ENCODE measurements at places on chromosomes 5 and 9. TPM values are rescaled to one million over a fixed set of nuclear protein-coding genes. Genes with fewer than 3 reads are reported as not detected.

DNA sequence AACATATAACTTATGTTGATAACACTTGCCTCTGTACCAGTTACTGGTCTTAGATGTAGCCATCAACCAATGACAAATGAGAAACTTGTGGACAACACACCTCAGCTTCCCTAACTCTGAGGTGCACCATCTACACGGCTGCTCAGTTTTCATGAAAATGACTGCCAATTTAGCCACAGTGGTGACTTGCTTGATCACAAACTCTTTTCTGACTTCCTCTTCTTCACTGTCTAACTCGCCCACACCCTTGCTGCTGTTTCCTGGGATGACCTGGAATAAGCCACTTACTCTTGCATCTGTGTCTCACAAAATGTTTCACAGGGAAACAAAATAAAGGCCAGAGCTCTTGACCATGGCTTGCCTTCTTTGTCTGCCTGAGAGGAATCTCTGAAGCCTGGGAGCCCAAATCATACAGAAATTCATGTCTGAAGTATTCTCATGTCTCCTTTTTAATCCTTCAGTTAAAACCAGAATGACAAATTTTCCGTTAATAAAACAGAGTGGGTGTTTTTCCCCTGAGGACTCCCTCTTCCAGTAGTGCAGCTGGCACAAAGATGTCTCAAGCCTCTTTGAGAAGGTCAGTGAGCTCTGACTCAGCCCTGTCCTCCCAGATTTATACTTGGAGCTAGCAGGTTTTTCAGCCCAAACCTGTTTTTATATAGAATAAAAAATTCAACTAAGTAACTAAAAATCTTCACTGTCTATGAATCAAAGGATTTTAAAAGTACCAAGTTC is 126.5 kb upstream of the PAM start:
- no peak for DNase-seq

GRCh38 chr9:138080979-138081378 is 203.4 kb downstream of the CACNA1B start:
- DNase-seq = no peak

Gene TSSK1B
- polyA plus RNA-seq = not detected

DNA sequence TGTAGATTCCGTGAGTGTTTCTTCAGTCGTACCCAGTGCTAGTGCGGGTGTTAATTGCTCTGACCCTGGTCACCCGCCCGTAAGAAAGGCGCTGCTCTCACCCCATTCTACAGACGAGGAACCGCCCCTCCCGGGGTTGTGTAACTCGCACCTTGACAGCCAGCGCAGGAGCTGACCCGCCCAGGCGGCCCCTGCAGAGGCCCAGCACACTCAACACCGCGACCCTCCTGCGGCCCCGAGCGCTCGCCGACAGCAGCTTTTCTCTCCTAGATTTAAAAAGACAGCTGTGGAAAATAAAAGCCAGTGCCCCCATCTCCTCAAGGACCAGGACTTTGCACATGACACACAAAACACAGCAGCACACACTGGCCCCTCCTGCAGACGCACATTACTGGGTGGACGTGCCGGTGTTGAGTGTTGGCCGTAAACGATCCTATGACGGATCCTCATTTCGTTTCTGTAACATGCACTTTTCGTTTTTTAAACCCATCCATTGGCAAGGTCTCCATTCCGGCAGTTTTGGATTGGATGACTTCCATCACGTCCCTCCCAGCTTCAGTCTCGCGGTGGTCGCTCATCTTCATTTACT is 22.9 kb downstream of the OR2V2 start:
- no peak for DNase-seq

Gene ZNF608
- 34.9 TPM for polyA plus RNA-seq

- DNase-seq = no peak
These were observed 14.1 kb upstream of the MAP1B start for GRCh38 chr5:72093217-72093616.

- no peak for DNase-seq
These were observed 370.8 kb downstream of the TMEM38B start for GRCh38 chr9:106065136-106065535.

DNA sequence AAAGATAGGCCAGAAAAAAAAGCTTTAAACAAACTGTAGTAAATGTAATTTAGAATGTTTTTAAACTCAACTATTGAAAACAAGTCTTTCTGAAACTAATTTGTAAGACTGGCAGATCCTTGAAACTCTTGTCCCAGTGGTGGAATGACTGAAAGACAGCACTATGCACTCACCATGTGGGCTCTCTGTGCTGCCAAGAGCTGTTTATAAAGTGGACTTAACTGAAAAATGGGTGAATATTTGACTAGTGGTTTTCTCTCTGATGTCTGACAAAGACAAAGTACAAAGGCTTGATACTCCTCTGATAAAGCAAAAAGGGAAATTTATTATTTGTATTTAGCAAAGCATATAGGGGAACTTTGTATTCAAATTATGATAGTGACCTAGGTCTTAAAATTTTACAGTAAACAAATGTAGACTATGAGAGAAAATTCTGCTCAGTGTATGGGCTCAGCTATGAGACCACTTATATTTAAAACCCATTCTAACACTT is 635.4 kb downstream of the NR2F1-AS1 start:
- peak; percentile 7 for DNase-seq

GRCh38 chr9:132946631-132947295 is 2.3 kb upstream of the TSC1 start:
- no peak for DNase-seq

Gene GGTA1
- polyA plus RNA-seq = not detected

Gene ZDHHC11B
- 12.5 TPM for polyA plus RNA-seq

GRCh38 chr5:16570121-16570815 is 46.5 kb downstream of the RETREG1 start:
- no peak for DNase-seq

Gene ANKDD1B
- polyA plus RNA-seq = 0.30 TPM

GRCh38 chr9:341634-342421 is 127.2 kb downstream of the DOCK8 start:
- DNase-seq = no peak

Gene HTR1A
- polyA plus RNA-seq = not detected

DNA sequence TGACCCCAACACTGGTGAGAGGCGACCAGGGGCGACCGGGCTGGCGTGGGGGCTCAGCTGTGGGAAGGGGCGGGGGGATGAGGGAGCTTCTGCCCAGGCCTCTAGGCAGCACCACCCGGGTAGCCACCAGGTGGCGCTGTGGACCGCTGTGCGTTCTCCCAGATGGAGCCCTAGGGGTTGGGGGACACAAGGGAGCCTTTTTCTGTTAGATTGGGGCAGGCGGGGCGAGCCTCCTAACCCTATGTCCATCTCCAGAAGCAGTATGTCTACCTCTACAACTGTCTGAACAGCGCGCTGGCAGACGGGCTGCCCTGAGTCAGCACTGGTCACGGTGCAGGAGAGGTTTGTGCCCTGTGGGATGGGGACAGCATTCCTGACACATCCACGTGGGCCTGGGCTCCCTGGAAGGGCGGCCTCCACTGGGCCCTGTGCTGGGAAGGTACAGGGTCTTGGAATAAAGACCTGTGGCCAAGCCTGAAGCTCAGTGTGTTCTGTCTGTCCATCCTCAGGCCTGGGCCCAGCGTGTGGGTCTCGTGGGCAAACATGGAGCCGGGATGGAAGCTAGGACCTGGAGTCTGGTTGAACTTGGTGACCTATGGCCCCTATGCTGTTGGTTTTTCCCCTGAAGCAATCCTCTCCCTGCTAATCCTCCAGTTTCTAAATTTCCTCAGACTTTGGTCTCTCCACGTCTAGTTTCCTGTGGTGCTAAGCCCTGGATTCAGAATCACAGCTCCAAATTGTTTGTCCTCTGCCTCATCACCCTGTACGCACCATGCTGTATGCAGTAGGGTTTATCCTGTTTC is 23.1 kb upstream of the SPTLC1 start:
- DNase-seq = peak; percentile 57

DNA sequence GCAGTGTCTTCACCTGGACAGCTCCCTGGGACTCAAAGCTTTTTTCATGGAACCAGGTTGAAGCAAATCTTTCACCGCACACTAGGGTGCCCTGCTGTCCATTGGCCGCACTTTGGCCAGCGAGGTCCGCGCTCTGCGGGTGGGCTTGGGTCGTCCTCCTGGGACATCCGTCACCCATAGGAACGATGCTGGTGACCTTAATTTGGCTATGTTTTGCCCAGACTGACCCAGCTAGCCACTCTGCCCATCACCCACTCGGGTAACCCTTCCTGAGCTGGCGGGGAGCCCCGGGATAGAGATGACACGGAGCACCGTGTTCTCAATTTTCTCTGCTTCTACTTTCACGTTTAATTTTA is 25.9 kb downstream of the ZDHHC11B start:
- DNase-seq = no peak

DNA sequence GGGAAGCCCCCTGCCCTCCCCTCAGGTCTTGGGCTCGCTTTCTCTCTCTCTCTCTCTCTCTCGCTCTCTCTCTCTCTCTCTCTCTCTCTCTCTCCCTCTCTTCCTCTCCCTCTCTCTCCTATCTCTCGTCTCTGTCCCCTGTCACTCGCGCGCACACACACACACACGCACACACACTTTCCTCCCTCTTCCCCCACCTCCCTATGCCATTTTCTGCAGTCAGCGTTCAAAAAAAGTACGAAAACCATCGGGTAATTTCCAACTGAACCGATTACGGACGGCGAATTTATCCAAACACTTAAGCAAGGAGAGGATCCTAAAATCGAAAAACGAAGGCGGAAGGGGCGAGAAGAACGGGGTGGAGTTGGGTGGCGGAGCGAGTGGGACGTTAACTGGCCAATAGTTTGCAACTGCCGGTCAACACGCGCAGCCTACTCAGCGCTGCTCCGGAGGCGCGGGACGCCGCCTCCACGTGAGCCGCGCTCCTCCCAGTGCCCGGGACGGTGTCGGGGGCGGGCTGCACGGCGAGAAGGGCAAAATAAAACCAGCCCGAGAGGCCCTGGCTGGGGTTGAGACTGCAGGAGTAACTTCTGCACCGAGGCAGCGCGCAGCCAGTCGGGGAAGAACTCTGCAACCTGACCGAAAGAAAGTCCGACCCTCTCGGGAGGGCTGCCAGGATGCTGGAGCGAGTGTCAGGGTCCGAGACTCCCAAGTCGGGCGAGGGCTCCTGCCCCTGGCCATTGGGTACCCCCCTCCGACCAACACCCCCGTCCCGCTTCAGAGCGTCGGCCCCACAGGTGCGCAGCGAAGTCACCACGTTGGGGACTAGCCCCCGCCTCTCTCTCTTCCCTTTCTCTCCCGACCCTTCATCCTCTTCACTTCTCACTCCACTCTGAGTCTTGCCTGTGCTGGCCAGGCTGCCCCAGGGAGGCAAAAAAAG is 24.9 kb upstream of the ELAVL2 start:
- peak; percentile 64 for DNase-seq

Gene TCERG1
- polyA plus RNA-seq = 87.9 TPM

Gene LPAR1
- polyA plus RNA-seq = 43.2 TPM

DNA sequence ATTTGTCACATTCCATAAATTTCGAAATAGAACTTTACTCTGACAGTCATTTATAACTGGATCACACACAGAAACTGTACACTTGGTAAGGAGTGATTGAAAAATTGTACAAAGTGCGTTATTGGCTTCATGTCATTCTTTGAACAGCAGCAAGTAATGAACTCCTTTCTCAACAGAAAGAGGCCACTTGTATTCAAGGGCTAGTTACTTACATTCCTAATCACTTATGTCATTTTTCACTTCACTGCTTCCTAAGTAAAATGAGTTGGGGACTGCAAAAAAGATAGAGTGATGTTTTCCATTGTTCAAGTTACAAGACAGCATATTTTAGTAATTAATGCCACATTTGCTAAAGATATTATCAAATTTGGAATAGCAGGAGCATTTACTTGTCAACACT is 893.2 kb downstream of the DTWD2 start:
- peak; percentile 12 for DNase-seq

DNA sequence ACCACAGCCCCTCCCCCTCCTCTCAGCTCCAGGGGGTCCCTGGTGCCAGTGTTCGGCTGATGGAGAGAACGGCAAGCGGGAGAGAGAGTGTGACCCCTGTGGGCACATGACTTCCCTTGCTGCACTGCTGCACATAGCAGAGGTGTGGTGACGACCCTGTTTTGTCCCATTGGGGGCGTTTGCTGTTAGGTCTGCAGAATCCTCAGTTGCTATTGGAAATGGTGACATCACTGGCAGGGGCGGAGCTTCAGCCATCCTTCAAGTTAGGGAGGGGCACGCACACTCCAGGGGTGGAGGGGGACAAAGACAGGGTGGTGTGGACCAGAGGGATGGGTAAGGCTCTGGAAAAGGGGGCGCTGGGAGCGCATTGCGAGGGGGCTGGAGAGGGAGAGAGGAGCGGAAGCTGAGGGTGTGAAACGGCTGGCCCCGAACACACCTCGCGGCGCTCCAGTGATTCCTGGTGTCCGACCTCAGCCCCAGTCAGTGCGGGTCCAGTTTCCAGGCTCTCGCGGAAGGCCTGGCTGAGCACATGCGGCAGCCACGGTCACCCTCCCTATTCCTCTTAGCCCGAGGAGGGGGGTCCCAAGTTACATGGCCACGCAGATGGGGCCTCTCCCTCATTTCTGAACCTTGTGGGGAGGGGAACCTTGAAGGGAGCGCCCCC is 764 bp upstream of the GRIN1 start:
- no peak for DNase-seq

Gene ZNF462
- 10.8 TPM for polyA plus RNA-seq

- DNase-seq = no peak
These were observed 144.3 kb upstream of the DHFR start for GRCh38 chr5:80799041-80799440.

DNA sequence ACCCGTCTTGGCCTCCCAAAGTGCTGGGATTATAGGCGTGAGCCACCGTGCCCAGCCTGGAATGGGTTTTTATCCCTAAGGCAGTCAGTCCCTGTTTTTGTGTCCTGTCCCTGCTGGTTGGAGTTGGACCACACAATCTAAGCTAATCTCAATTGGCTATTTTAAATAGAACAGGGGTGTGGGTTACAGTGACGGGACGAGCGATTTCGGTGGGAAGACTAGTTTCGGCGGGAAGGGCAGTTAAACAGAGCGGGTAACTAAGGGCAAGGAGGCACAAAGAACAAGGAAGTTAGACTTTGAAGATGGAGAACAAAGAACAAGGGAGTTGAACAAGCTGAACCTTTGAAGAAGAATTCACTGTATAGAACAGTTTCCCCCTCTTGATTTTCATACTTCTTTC is 1.4 kb downstream of the GTF3C5 start:
- no peak for DNase-seq

DNA sequence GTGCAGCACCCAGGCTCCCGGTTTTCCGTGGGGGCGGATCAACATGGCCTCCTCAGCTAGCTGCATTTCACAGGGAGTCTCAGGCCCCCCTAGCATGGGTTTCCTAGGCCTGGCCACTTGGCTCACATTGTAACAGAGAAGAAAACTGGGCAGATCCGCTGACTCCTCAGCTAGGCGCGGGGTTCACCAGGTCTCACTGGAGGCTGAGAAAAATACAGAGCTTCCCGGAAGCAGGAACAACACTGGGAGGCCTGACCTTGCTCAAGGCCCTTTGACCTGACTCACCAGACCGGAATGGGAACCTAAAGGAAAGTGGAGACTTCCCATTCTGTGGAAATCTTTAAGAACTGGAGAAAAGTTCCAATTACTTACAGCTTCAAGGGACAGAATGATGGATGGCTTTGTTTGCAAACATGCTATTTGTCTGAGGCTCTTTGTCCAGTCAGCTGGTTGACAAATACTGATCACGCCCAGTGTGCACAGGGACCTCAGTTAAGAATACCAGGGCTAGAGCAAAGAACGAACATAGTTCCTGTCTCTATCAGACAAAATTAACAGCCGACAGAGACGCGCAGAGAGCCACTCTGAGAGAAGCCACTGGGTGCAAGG is 88.7 kb upstream of the LRRTM2 start:
- no peak for DNase-seq

Gene WNK2
- polyA plus RNA-seq = 42.3 TPM

Data from muscle of arm (tissue), 14 donors.